ENCODE measurements at places on chromosomes 2 and 18. TPM values are rescaled to one million over a fixed set of nuclear protein-coding genes. Genes with fewer than 3 reads are reported as not detected.

Gene SERPINB12
- total RNA-seq, result not detected

Gene CHN1
- 16.8 TPM for total RNA-seq

Gene TMEM37
- 21.7 TPM for total RNA-seq

Gene NT5C1B
- total RNA-seq, result not detected

Gene GKN1
- total RNA-seq, result not detected

Gene EVA1A
- total RNA-seq, result 31.7 TPM

DNA sequence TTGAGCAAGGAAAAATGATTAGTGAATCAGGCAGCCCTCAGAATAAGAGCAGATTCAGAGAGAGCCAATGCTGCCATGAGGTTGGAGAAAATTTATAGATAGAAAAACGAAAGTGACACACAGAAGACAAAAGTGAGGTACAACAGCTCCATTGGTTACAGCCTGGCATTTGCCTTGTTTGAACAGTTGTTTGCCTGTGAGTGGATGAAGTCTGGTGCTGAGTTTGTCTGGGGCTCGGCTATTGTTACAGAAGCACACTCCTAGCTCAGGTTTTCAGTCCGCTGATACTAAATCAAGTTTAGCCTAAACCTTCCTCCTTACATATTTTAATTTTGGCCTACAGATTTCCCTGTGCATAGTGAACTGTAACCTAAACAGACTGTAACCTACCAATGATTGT lies 387.8 kb upstream of the RAB12 start:
- H3K27me3 ChIP-seq, result no peaks in the 10 kb centered on the region
- no peaks in the 10 kb centered on the region for H3K36me3 ChIP-seq
- H3K4me1 ChIP-seq, result no peaks in the 10 kb centered on the region
- no peak for DNase-seq
- no peak overlapping the region for H3K4me3 ChIP-seq
- H3K27ac ChIP-seq, result no peak overlapping the region

DNA sequence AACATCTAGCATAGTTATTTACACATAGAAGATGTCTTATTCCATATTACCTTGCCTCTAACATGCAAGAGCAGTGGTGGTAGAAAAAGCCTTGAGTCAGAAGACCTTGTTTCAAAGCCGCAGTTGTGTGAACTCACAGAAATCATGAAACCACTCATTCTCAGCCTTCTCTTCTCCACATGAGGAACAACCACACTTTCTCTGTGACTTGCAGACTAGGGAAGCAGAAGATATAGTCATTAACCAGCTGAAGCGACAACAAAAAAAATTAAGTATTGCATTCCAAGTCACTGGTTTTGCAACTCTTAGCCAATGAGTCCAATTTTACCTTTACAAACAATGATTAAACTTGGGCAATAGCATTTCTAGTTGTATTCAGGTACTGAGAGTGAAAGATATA lies 19.0 kb downstream of the TWSG1 start:
- no peak overlapping the region for H3K4me3 ChIP-seq
- H3K4me1 ChIP-seq, result peaks cover 6% of the 10 kb centered on the region
- H3K27me3 ChIP-seq, result no peaks in the 10 kb centered on the region
- no peak overlapping the region for H3K27ac ChIP-seq
- no peak for DNase-seq
- no peaks in the 10 kb centered on the region for H3K36me3 ChIP-seq

DNA sequence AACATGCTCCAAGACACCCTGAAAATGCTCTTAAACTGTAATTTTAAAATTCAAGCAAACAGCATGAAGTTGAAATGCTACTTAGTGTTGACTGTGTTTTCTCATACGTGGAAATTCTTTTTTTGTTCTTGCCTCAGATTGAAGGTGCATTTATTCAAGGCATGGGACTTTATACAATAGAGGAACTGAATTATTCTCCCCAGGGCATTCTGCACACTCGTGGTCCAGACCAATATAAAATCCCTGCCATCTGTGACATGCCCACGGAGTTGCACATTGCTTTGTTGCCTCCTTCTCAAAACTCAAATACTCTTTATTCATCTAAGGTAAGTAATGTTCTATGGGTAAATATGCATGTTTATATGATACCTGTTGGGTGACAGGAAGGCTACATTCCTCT lies 82.7 kb downstream of the AOX1 start:
- H3K36me3 ChIP-seq, result no peaks in the 10 kb centered on the region
- H3K27me3 ChIP-seq, result no peaks in the 10 kb centered on the region
- H3K27ac ChIP-seq, result no peak overlapping the region
- no peaks in the 10 kb centered on the region for H3K4me1 ChIP-seq
- H3K4me3 ChIP-seq, result no peak overlapping the region
- no peak for DNase-seq

GRCh38 chr18:3225588-3225987 lies 5.8 kb upstream of the MYOM1 start:
- no peak for DNase-seq
- no peaks in the 10 kb centered on the region for H3K27me3 ChIP-seq
- no peaks in the 10 kb centered on the region for H3K4me1 ChIP-seq
- no peaks in the 10 kb centered on the region for H3K36me3 ChIP-seq
- no peak overlapping the region for H3K27ac ChIP-seq

DNA sequence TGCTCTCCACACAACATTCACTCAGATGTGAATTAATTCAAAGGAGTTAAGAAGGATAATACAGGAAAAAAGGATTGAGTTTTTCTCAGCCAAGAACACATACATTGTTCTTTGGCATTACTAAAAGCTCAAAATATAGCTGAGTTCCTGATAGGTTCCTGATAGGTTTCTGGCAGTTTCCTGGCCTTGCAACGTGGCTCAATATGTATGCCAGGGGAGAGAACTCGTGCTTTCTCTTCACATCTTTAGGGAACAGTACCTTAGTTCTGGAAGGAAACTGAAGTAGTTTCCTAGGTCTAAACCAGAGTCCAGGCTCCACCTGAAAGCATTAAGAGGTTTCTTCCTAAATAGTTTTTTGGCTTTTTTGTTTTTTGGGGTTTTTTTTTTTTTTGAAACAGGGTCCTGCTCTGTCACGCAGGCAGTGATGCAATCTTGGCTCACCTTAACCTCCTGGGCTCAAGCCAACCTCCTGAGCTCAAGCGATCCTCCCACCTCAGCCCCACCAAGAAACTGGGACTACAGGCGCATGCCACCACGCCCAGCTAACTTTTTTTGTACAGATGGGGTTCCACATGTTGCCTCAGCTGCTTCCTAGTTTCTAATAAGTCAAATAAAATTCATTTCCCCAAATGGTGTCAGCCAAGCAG lies 42.8 kb downstream of the ESCO1 start:
- H3K27ac ChIP-seq, result no peak overlapping the region
- H3K4me3 ChIP-seq, result no peak overlapping the region
- no peak for DNase-seq
- H3K36me3 ChIP-seq, result peaks cover 56% of the 10 kb centered on the region

GRCh38 chr2:239552213-239552926 lies 151.6 kb upstream of the HDAC4 start:
- no peaks in the 10 kb centered on the region for H3K4me1 ChIP-seq
- DNase-seq, result no peak
- no peak overlapping the region for H3K4me3 ChIP-seq
- H3K27me3 ChIP-seq, result no peaks in the 10 kb centered on the region
- H3K27ac ChIP-seq, result no peak overlapping the region

DNA sequence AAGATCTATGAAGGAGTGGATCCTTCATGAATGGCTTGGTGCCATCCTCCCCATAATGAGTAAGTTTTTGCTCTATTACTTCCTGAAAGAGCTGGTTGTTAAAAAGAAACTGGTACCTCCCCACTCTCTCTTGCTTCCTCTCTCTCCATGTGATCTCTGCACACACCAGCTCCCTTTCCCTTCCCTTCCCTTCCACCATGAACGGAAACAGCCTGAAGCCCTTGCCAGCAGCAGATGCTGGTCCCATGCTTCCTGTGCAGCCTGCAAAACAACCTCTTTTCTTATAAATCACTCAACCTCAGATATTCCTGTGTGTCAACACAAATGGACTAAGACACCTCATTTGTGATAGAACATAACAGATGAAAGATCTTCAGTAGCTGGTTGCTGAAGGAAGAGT lies 303.5 kb upstream of the ACVR2A start:
- H3K4me3 ChIP-seq, result no peak overlapping the region
- DNase-seq, result no peak
- H3K27ac ChIP-seq, result no peak overlapping the region
- no peaks in the 10 kb centered on the region for H3K4me1 ChIP-seq
- no peaks in the 10 kb centered on the region for H3K27me3 ChIP-seq

DNA sequence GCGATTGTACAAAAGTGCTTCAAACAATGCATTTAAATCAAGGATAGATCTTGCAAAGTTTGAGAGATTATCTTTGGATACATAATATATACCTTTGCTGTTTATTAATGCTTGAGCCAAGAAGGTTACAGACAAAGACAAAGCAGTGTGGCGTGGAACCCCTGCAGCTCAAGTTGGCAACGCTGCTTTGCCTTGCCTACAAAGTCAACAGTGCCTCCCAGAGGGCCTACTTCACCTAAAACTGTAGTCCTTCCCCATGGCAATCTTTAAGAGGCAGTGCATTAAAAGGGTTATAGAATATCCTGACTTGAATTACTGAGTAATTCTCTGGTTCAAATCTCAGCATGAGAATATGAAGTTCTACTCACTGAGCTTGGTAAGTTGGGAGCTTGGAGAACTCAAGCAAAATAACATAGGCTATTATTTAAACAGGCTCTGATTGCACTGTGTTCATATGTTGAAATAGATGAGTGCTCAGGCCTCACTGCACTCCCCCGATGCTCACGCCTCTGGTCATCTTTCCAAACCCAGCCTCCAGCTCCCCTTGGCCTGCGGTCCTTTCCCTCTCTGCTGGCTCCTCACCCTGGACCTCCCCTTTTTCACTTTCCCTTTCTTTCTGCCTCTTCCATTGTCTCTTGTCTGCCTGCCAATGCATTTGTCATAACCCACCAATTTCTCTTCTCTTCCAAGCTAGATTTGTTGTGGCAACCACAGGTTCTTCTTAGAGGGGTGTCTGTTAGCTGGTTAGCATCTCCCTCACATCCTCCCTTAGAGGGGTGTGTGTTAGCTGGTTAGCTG lies 96.5 kb downstream of the MYT1L start:
- DNase-seq, result no peak
- peaks cover 3% of the 10 kb centered on the region for H3K27me3 ChIP-seq
- no peaks in the 10 kb centered on the region for H3K4me1 ChIP-seq
- no peak overlapping the region for H3K4me3 ChIP-seq
- no peak overlapping the region for H3K27ac ChIP-seq

DNA sequence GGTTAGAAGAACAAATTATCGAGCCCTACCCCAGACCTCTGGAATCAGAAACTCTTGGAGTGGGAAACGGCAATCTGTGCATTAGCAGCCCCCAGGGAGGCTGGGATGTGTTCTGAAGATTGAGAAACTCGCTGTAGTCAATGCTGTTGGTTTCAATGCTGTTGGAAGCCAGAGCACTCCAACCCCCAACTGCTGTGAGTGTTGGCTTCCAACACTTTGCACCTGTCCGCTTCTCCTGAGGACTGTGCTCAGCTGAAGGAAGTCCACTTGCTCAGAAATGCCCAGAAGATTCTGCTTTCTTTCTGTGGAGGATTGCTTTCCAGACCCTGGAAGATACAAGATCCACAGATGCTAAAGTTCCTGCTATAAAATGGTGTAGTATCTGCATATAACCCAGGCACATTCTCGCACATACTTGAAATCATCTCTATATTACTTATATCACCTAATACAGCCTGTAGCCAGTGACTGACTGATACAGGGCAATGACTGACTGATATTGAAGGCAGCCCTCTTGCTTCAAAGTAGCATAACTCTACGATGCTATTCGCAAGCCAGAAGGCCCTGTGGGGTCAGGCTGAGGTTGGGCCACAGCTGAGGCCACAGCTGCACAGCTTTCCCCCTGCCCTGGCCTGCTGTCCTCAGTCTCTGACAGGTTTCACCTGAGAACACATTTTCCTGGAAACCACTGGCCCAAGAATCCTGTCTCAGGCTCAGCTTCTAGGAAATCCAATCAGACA lies 757.7 kb upstream of the ID2 start:
- no peaks in the 10 kb centered on the region for H3K36me3 ChIP-seq
- H3K27me3 ChIP-seq, result no peaks in the 10 kb centered on the region
- no peaks in the 10 kb centered on the region for H3K4me1 ChIP-seq
- DNase-seq, result no peak
- H3K4me3 ChIP-seq, result no peak overlapping the region
- H3K27ac ChIP-seq, result no peak overlapping the region

DNA sequence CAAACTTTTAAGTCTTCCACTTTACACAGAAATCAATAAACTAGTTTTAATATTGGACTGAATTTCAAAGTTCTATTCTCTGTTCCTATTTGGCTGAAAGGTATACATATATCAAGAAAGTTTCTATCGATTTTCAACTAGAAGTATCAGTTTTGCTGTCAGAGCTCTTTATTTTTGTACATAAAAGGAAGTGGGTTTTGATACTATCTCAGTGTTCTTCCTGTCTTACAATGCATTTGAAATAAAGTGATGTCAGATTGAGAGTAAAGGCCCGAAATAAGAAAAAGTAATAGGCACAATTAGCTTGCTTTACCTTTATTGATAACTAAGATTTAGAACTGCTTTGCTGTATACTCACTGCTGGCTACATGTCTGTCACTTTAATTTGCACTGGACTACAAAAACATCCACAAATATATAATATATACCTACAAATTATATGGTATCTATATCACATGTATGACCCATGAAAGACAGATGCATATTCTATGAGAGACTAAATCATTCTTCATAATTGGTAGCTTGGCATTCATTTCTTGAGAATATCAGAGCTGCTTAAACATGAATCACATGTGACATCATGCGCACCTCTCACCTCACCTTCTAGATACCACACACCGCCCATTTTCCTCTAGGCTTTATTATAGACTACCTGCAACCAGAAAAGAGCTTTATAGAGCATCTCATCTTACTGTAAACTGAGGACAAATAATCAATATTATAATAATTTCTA lies 83.6 kb downstream of the ASXL2 start:
- peaks cover 36% of the 10 kb centered on the region for H3K36me3 ChIP-seq
- no peak overlapping the region for H3K27ac ChIP-seq
- no peak for DNase-seq
- H3K4me3 ChIP-seq, result no peak overlapping the region

GRCh38 chr2:64092502-64092901 lies 51.7 kb downstream of the PELI1 start:
- no peaks in the 10 kb centered on the region for H3K27me3 ChIP-seq
- peaks cover 3% of the 10 kb centered on the region for H3K4me1 ChIP-seq
- no peak for DNase-seq

DNA sequence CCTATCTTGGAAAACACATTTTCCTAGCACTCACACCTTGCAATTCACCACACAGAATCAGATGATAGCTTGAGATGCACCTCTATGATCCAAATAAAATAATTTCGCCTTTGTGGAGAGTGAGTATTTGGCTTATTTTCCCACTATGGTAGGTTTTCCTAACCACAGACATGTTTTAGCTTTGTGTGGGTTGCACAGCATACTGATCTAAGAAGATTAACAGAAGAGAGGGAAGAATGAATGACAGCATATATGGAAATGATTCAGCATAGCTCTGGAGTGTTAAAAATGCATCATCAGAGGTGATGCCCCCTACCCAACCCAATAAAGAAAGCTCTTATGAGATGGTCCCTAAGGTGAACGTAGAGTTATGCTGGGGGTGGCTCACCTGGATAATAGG lies 72.5 kb downstream of the GCA start:
- no peaks in the 10 kb centered on the region for H3K4me1 ChIP-seq
- H3K4me3 ChIP-seq, result no peak overlapping the region
- DNase-seq, result no peak
- no peaks in the 10 kb centered on the region for H3K36me3 ChIP-seq
- no peak overlapping the region for H3K27ac ChIP-seq
- H3K27me3 ChIP-seq, result no peaks in the 10 kb centered on the region

Data from lower lobe of right lung (tissue), 2 donors.